ENCODE measurements at places on chromosomes 4 and X.

GRCh38 chrX:118221270-118221669 lies 104.7 kb upstream of the KLHL13 start:
- no peak for DNase-seq

- no peak for DNase-seq
These were observed 646.9 kb downstream of the FAT4 start for GRCh38 chr4:125961626-125962025.

GRCh38 chrX:13651150-13651549 lies 1.8 kb upstream of the TCEANC start:
- DNase-seq: no peak

DNA sequence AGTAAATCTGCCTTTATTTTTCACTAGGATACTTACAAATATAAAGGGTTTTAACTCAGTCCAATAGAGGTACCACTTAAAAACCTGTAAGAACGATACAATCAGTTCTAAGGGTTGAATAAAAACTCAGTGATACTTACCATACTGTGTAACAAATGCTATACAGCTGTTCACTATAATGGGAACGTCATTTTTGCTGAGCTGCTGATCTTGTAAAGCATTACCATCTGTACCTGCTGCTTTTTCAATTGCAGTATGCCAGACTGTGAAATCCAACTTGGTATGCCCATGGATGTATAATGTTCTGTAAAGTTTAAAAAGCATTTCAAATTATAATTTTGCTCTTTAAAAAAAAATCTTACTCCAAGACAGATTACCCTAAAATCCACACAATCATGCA lies 111.2 kb downstream of the ARAP2 start:
- no peak for DNase-seq

GRCh38 chrX:51779306-51779705 lies 36.1 kb downstream of the GSPT2 start:
- no peak for DNase-seq

GRCh38 chr4:56099378-56099786 lies 150.6 kb downstream of the CEP135 start:
- no peak for DNase-seq
